Hepatic stellate cell (primary cell): ENCODE measurements at places on chromosomes 12 and 14.
A peak's percentile ranks its signal among the peaks of the same experiment; 100 is the strongest.

DNA sequence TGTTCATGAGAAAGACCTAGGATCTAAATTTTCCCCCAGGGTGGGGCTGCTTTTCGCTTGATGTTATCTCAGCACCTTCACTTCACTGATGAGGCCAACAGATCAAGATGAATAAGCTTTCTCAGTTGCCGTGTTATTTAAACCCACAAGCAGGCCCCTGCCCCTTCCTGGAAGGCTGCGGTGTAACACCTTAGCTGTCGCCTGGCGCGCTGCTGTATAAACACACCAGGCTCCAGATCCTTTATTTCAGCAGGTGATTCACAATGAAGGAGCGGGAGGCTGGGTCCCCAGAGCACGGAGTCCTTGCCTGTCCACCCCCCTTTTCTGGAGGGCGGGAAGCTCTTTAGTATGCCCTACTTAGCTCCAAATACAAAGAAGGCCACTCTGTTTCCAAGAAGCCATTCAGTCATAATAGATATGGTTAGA, 515.4 kb downstream of the FUT8 start:
- no peak for DNase-seq

DNA sequence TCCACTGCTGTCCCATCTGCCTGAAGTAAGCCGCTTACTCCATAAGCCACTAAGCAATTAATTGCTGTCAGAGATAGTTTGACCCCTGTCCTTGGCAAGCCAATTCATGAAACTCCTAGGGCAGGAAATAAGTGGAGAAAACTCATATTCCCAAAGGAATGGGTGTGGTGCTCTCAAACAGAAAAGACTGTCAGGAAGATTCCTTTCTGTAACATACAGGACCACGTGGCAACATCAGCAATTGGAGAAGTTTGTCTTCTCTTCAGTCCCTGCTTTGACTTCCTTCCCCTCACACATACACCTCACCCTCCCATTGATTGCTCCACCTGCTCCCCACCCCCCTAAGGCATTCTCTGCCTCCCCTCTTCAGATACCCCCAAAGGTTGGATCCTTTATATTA, 36.2 kb upstream of the MDM1 start:
- DNase-seq: peak; percentile 17

- peak; percentile 29 for DNase-seq
These were observed 57.1 kb downstream of the ZDHHC17 start for GRCh38 chr12:76820888-76821482.

- DNase-seq: no peak
These were observed 19.3 kb upstream of the TFCP2 start for GRCh38 chr12:51192284-51192671.

GRCh38 chr14:101813833-101814232, 52.3 kb downstream of the PPP2R5C start:
- no peak for DNase-seq

- no peak for DNase-seq
These were observed 140.5 kb downstream of the FOXN3 start for GRCh38 chr14:89276424-89276975.

GRCh38 chr12:79873201-79873600, 61.7 kb downstream of the PPP1R12A start:
- no peak for DNase-seq

DNA sequence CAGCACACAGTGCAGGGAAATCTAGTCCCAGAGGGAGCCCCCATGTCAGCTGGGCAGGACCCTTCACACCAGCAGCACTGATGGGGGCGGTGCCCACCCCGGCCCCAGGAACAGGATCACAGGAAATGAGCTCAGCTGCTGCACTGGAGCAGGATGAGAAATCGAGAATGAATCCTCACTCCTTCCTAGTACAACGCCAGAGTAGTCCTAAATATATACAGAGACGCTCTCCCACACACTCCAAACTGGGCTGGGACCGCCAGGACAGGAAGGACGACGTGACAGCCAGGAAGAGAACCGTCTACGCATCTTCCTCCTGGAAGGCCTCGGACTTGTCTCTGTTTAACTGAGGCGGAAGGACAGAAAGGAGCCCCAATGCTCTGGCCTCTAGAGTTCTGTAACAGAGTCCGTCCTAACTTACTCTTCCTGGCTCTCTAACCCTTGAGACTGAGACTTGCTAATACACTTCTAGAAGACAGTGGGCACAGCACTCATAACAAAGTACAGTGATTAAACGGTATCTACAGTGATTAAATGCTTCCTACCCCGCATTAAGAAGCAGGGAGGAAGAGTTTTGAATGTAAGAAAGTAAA, 33.4 kb downstream of the CDC42BPB start:
- DNase-seq: peak; percentile 89

GRCh38 chr14:93923626-93924025, 3.5 kb upstream of the FAM181A start:
- DNase-seq: no peak

GRCh38 chr12:3091038-3091319, 13.8 kb downstream of the TSPAN9 start:
- DNase-seq: no peak

GRCh38 chr14:73468828-73469375, 10.6 kb upstream of the NUMB start:
- DNase-seq: no peak

DNA sequence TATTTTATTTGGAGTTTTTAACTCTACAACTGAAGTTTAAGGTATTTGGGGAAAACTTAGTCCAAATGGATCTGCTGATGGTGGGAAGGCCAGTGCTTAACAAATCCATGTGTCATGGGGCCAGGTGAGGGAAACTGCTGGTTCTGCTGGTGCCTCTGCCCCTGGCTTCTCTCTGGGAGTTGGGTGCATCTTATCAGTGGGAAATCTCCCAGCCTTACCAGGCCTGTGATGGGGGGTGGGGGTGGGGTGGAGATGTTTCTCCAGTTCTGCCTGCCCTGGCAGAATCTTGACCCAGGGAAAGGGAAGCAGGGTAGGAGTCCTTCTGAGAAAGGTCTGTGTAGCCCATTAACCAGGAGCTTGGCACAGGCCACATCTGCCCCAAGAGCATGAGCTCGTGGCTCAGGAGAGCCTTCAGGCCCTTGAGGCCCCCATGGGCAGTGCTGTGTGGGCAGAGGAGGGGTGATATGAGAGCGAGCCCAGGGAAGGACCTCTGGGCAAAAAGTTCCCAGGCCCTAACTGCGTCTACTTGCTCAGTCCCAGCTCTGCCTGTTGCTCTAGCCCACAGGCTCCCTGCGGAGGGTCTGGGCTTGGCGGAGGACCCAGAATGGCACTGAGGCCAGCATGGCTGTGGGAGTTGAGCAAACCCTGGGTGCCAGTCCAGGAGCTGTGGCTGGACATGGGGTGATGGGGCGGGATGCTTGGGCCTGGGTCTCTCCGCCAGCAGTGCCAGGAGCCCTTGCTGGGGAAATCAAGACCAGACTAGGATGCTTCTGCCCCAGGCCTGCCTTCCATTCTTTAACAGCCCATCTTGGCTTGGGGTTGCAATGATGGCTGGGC, 18.2 kb downstream of the VASH1 start:
- no peak for DNase-seq

DNA sequence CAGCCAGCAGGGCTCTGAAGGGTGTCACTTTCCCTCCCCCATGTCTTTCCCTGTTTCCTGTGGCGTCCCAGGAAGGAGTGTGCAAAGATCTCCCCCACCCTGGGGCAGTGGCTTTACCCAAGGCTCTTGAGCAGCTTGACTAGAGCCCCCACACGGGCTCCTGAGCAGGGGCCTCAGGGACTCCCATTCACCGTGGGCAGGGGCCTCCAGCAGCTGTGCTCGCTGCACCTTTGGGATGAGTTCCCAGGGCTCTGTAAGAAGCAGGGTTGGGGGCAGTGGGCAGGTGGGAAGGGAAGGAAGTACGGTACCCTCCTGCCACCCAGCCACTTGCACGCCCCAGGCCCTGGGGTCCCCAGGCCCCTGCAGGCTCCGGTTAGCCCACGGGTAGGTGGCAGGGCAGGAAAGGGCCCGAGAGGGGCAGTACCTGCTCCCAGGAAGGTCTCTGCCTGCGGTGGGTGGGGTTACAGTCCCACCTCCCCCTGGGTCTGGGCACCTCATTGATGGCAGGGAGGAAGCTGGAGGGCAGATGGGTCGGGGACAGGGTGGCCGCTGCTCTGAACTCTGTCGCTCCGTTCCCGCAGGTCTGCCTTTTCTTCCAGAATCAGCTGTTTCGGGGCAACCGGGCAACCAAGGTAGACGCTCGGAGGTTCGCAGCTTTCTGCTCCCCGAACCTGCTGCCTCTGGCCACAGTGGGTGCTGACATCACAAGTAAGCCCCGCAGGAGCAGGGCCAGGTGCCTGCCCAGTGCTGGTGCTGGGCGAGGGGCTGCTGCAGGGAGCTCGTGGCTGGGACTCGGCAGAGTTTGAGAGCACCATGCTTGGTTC, 13.0 kb downstream of the ASPG start:
- DNase-seq: no peak

- DNase-seq: no peak
These were observed 1816.2 kb upstream of the FLRT2 start for GRCh38 chr14:83713732-83714131.

GRCh38 chr12:118068445-118068844, 7.5 kb upstream of the WSB2 start:
- no peak for DNase-seq

GRCh38 chr12:78189656-78190055, 359.0 kb downstream of the NAV3 start:
- DNase-seq: no peak

- DNase-seq: no peak
These were observed 146.1 kb downstream of the CHST11 start for GRCh38 chr12:104602896-104603295.

DNA sequence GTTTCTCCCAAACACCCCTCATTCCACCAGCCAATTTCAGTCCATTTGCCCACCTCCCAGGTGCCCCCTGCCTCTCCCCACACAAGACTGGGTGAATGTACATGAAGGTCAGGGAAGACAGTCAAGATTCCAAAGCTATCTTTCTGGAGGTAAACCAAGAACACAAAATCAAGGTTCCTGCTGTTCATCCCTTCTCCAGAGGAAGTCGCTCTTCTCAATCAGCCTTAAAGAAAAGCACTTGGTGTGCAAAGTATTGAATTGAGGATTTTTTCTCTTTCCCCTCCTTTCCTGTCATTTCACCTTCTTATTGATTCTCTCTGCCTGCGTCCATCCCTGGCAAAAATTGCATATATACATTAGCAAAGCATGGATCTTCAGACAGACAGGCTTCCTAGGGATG, 4.5 kb downstream of the GRIN2B start:
- no peak for DNase-seq

DNA sequence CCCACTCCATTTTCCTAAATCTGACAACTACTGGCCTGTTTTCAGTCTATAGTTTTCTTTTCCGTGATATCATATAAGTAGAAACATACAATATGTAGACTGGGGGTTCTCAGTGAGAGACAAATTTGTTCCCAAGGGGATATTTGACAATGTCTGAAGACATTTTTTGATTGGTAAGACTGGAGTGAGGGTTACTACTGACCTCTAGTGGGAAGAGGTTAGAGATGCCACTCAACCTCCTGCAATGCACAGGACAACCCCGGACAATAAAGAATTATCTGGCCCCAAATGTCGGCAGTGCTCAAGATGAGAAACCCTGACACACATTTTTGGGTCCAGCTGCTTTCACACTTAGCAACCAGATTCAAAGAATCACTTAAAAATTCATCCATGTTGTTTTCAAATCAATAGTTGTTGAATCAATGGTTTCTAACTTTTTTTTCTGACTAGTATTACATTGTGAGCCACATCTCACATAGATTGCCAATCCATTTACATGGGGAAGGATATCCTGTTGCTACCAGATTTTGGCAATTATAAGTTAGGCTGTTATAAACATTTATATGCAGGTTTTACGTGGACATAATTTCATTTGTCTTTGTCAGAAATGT, 307.1 kb downstream of the RPL10L start:
- DNase-seq: peak; percentile 0

GRCh38 chr12:5723071-5723470, 222.0 kb downstream of the ANO2 start:
- no peak for DNase-seq

- DNase-seq: no peak
These were observed 6.0 kb upstream of the SIX1 start for GRCh38 chr14:60655119-60655897.

DNA sequence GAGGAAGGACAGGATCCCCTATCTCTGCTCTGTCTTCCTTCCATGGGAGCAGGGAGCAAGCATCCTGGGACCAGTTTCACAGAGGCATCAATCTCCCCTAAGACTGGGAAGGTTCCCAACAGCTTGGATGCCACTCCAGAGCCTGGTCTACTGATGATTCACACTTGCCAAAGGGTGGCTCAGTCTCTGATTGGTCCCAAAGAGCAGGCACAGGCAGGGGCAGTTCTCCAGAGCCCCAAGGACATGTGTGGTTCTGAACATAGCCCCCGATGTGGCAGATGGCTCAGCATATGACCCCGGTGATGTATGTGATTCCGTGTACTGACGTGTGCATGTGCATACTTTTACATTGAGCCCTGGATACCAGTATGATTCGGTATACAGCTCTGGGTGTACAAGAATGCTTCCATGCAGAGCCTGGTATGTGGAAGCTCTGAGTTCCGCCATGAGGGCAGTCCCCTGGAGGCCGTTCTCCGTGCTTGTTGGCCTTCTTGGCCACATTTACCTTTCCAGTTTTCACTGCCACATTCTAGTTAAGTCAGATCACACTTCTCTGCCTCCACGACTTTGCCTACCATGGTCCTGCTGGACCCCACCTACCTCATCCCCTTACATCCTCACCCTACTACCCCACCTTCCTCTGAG, 21.2 kb downstream of the ITGA7 start:
- no peak for DNase-seq

DNA sequence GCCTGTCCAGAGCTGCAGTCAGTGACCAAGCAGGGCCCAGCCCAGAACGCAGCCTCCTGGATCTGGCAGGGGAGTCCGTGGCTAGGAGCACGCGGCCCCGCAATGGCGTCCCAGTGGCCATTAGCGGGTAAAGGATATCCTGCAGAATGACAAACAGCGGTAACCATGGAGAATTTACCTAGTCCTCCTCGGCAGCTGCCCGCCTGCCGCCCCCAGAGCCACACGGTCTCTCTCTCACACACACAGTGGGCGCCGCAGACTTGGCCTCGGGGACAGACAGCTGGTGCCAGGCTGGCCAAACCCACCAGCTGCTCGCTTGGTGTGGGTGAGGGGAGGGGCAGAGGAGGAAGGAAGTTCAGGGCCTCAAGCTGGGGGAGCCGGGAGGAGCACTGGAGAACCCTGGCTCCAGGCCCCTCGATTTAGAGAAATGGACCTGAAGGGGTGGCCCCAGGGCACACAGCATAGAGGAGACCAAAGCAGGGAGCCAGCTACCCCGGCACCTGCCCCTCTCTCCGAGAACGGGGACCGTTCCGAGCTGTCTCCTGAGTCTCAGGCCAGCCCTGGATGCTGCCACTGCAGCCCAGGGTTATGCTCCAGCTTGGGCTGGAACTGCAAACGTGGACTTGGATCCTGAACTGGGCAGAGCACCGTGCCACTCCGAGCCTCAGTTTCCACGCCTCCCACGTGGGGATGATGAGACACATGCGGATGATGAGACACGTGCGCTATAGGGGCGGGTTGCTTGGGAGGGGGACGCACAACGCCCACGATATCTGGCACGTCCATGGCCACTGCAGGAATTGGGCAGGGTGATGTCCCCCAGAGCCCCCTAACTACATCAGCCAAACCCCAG, 3.4 kb downstream of the CDK2AP1 start:
- DNase-seq: no peak
